ENCODE measurements at places on chromosomes 5 and 9.
A peak's percentile ranks its signal among the peaks of the same experiment; 100 is the strongest.

DNA sequence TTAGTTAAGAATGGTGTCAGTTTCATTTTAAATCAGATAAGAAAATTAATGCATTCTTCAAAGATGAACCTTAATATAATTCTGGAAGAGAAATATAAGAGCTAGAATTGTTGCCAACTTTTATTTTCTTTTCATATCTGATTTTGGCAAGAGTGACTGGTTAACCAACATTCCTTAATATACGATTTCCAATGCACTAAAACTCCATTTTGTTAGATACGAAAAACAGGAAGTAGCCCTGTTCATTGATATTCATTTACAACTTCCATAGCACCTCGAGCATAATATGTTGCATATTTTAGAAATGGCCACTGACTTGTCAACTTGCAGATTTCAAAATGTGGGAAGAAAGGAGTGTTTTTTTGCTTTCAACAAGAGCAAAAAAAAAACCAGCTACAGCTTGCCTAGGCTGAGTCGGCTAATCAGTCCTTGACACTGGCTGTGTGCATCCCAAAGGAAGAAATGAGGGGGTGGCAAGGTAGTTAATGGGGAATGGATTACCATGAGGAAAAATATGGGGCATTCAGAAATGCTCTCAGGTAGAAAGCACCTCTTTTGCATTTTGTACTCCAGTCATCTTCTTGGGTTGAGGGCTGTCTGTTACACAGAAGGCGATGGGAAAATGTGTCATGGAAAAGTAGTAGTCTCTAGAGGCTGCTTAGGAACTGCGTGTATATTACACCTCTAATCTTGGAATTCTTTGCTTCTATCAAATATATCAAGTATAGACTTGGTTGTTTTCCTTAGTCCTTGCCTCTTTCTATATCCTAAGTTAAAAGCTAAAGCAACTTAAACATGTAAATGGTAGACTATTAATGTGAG is 3.9 kb downstream of the MAP3K1 start:
- DNase-seq = no peak

DNA sequence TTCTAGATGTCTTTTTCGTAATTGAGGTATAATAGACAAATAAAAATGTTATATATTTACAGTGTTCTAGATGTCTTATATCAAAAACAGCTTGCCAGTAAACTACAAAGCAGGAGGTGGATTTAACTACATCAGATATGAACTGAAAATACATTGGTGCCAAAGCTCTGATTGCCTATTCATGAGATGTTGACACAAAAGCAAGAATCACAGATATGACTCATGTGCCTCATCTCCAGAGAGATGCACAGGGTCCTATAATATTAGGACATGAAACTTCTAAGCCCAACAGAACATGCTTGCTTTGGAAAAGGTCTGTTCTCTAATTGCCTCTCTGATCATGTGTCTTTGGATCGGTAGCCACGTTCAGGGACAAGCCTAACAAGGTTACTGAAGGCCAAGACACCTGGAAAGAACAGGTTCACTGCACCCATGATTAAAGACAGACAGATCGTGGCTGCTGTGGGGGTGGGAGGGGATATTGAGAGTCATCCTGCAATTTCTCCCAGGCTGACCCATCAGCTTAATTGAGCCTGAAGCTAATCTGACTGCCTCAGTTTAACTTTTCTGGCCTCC is 16.8 kb downstream of the ABCA1 start:
- DNase-seq = no peak

GRCh38 chr9:94900222-94901018 is 173.9 kb downstream of the AOPEP start:
- no peak for DNase-seq

- DNase-seq = no peak
Observed at GRCh38 chr9:91547081-91547480, 123.4 kb upstream of the NFIL3 start.

DNA sequence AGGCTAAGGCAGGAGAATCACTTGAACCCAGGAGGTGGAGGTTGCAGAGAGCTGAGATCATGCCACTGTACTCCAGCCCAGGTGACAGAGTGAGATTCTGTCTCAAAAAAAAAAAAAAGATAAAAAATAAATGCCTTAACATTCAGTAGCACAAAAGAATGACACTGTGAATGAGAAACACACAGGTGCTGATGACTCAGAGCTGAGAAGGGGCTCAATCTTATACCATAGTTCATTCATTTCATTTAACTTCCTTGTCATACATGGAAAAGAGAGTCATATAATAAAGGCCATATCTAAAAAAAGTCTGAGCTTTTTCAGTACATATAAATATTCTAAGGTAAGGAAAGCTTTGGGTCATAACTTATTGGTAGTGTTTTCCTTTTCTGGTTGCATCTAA is 40.6 kb downstream of the WWC1 start:
- no peak for DNase-seq

- DNase-seq = no peak
Observed at GRCh38 chr5:54309691-54310432, 511 bp downstream of the ARL15 start.

DNA sequence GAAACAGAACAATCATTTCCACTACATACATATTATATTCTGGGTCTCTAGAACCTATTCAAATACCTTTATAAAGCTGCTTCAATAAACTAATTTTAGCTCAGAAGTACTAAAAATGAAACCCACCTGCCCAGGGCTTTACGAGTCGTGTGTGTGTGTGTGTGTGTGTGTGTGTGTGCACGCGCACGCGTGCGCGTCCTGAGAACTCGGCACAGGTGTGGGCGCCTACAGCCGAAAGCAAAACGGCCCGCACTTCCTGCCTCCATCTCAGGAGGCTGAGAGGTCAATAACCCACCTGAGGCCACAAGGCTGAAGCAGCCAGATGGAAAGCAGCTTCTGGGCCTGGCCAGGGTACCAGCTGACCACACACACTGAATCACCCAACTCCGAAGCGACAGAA is 3.0 kb downstream of the CLPTM1L start:
- DNase-seq = no peak

DNA sequence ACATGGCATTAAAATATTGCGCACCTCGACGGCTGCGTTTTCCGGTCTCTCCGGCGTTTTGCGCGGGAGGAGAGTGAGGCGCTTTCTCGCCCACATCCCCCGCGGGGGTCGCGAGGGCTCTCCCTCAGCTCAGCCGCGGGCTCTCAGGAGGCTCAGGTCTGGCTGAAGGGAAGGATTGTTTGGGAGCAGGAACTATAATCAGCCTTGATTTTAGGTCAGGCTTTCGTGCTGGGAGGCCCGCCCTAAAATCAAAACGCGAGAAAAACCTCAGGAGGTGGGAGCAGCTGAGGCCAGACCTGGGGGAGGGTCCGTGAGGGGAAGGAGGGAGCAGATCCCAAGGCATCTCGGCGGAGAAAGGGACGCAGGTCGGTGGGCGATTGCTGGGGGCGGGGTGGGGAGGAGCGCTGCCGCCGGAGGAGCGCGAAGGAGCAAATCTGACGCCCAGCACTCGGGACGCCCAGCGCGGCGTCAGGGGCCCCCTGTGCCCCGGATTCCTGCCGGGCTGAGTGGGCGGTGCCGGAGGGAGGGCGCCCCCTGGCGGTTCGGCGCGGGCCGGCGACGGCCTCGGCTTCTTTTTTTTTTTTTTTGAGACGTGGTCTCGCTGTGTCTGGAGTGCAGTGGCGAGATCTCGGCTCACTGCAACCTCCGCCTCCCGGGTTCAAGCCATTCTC is 18.7 kb upstream of the RNF130 start:
- DNase-seq = peak; percentile 69

DNA sequence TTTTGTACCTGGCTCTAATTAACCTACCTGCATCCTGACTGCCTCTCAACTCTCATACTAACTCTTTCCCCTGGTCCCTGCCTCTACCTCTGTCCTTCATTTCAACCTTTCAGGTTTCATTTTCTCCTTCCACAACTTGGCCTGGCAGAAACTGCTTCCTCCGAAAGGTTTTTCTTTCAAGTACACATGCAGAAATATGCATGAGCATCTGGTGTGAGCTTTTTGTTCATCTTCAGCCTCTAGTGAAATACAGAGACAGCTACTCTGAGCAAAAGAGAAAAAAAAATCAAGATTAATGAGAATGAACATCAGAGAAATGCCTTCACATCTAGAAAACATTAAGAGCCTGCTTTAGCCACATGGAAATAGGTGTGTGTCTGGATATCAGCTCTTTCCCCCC is 297.9 kb upstream of the PCSK5 start:
- DNase-seq = no peak

- DNase-seq = no peak
Observed at GRCh38 chr5:164058621-164059020, 553.2 kb downstream of the MAT2B start.

GRCh38 chr5:7850395-7851239 is at the start of gene CFAP90:
Gene CFAP90, minus strand, starts transcription at chr5:7851133. Its CDS starts 112 bp downstream, at chr5:7851021.
- DNase-seq = peak; percentile 54

GRCh38 chr5:151234476-151235238 is 10.8 kb upstream of the CCDC69 start:
- DNase-seq = no peak

DNA sequence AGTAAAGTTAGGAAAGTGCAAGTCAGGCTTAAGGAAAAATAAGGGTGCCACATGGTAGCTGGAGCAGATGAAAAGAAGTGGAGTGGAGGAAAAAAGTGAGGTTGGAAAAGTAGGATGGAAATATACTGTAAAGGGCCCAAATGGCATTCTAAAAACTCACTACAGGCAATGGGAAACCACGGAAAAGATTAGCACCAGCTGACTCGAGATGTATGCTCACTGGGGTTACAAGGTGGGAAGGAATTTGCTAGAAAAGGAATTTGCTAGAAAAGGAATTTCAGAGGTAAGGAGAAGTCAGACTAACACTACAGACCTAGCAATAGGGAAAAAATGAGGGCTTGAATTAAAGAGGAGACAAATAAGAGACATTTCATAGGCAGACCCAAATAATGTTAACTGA is 3.6 kb downstream of the PSMD5 start:
- DNase-seq = no peak

GRCh38 chr9:109117856-109118807 is 1.6 kb downstream of the TMEM245 start:
- no peak for DNase-seq

DNA sequence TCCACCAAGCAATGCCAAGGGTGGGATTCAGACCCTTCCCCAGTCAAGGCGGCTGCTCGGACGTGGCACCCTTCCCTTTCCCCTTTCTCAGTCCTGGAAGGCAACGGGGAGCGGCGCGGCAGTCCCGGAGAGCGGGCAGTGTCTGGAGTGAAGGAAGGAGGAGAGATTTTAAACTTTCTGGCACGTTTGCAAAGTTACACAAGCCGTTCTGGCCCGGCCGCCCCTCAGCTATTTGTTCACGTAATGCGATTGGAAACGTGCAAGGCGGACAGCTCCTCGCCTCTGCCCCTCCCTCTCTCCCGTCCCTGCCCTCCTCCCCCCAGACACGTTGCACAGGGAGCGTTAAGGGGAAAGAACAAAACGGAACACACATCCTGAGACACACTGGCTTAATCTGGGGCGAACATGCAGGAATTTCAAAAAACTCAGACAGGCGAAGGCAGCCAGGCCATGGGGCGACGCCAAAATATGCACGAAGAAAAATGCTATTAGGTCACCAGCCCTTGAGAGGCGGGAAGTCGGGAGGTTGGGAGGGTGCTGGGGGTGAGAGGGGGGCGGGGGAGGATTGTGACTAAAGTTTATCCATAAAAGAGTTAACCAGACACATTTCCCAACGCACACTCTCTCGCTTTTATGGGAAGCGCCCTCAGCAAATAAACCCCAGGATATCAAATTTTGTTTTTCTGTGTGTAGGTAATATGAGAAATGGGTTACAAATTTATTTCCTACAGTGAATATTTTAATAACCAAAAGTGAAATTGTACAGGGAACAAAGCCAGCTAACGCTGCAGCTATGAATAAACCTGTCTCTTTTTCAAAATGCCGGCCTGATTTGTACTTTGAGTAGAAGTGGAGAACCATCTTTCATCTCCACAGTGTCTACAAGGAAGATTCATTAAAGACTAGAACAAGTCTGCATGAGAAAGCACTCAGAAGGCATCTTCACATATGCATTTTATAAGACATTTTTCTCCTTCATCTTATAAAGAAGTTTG is at the start of gene LOX:
Gene LOX (minus strand): TSS at position 144 of the 995 bp plus-strand sequence. CDS start 274 bp downstream, outside the sequence.
- peak; percentile 11 for DNase-seq

DNA sequence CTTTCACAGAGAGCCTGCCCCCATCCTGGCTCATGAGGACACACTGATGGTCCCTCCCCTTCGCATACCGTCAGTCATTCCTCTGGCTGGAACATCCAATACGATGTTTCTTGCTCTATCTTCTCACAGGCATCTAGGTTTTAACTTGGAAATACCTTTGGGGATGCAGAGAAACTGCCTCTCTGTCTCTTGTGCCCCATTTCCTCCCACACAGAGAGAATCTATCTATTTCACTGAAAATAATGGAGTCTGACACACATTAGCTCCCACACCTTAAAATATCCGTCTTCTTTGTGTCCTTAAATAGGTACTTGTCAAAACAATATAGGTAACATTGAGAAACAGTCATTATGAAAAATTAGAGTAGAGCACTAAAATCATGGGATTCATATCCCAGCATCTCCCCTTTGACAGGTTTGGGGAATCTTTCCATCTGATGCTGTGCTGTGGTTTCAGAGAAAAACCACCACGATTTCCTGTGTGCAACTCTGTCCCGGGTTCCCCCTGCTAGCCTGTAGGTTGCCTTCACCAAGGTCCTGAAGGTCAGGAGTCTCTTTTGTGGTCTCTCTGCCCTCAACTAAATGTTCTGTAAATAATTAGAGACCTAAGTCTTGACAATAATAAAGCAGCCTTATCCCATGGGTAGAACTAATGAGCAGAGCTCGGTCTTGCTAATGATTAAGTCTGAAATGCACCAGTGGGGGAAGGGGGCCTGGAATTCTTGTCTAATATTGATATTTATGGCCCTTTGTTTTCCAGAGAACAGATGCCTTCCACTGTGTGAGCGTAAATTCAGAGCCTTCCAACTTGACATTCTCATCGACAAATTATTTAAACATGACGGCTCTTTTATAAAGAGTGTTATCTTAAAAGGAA is 371.0 kb downstream of the ICE1 start:
- DNase-seq = no peak

DNA sequence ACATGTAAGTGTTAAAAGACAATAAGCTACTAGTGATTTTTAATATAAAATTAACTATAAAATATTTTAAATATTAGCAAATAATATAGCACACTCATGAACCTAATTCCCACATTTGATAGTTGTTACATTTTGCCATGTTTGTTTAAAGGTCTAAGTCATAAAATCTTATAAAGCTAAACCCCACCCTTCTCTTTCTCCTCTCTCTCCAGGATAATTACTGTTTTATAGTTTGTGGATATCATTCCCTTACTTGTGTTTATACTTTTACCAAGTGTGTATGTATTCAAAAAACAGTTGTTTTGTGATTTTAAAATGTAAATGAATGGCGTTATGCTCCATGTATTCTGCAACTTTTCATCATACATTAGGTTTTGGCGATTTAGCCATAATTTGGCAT is 34.2 kb downstream of the LYRM7 start:
- no peak for DNase-seq

DNA sequence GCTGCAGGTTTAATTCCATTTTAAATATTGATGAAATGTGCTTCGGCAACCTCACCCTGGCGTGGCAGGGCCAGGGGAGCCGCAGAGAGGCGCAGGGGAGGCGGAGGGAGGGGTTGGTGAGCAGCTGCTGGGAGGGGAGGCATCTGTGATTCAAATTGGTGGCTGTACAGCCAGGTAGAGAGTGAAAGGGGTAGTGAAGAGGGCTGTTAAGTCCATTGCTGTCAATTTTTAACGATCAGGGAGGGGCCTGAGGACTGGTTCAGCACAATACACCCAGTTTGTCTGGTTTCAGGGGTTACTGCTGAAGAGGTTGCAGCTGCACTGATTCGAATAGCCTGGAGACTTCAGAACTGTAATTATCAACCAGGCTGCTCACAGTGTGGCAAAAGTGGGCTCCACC is 31.3 kb downstream of the LHX6 start:
- peak; percentile 54 for DNase-seq

- DNase-seq = peak; percentile 77
Observed at GRCh38 chr5:57858905-57859304, 376.3 kb upstream of the ACTBL2 start.

- no peak for DNase-seq
Observed at GRCh38 chr9:69824499-69825252, 4.1 kb downstream of the CFAP95 start.

Data from NCI-H524 (cell line).